ENCODE measurements at places on chromosomes 4 and X.

GRCh38 chrX:47380268-47380667 is 9.9 kb downstream of the ZNF157 start:
- DNase-seq: no peak

- no peak for DNase-seq
These were observed 149.0 kb upstream of the ANK2 start for GRCh38 chr4:112900416-112900815.

DNA sequence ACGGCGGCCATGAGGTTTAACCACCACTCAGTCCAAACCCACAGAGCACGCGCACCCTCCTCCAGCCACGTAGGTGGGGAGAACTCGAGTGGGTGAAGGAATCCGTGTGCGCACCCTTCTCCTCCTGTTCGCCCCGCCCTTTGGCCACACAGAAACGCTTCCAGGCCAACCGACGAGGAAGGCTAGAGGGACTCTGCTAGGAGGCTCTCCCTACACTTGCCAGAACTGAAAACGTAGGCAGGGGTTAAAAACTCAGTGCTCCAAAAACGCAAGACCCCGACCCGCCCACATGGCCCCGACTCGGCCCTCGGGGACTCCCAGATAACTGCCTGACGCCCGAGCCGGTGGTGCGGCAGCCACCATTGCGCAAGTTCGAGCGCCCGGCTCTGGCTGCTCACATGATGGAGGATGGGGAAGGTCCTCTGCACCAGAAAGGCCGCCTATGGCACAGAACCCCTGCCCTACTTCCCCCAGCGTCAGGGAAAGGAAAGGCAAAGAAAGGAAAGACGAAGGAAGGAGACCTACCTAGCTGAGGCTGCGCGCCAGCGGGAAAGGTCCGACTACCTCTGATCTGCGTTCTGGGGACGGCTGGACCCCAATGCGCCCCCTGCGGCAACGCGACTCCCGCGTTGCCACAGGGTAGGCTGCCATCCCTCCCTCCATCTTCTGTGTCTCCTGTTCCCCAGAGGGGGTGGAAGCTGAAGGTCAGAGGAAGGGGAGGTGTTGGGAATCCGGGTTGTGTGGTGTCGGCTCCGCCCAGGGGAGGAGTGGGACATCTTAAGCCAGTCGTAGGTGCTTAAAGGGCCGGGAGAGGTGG is 201.9 kb upstream of the AGTR2 start:
- no peak for DNase-seq

- no peak for DNase-seq
These were observed 35.7 kb downstream of the APOO start for GRCh38 chrX:23871905-23872546.

GRCh38 chr4:107248571-107248970 is 212.5 kb upstream of the DKK2 start:
- no peak for DNase-seq

DNA sequence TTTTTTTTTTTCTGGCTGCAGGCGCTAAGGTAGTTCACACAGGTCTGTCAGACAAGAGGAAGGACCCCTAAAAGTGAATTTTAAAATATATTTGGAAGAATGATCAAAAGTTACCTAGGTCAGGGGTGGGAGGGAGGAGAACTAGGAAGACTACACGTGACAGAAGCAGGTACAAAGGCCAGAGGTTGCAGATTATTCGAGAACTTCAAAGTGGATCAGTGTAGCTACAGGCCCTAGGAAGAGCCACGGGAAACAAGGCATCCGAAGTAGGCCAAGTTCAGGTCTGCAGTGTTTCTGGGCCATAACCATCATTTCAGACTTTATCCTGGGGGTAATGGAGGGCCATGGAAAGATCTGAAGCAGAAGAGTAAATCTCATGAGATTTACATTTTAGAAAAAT is 16.5 kb downstream of the MAOB start:
- no peak for DNase-seq

GRCh38 chr4:182139491-182139890 is 103.7 kb upstream of the TENM3 start:
- DNase-seq: no peak

GRCh38 chr4:36568575-36568974 is 287.2 kb downstream of the DTHD1 start:
- no peak for DNase-seq

- no peak for DNase-seq
These were observed 16.9 kb downstream of the CPLX1 start for GRCh38 chr4:808860-809570.
